ENCODE measurements at places on chromosomes 1 and 21.

- DNase-seq = no peak
These were observed 602 bp upstream of the CGN start for GRCh38 chr1:151510614-151510956.

- DNase-seq = no peak
These were observed 333.5 kb downstream of the RRAGC start for GRCh38 chr1:38526046-38526445.

- no peak for DNase-seq
These were observed 22.6 kb downstream of the PLEKHM2 start for GRCh38 chr1:15706751-15707150.

DNA sequence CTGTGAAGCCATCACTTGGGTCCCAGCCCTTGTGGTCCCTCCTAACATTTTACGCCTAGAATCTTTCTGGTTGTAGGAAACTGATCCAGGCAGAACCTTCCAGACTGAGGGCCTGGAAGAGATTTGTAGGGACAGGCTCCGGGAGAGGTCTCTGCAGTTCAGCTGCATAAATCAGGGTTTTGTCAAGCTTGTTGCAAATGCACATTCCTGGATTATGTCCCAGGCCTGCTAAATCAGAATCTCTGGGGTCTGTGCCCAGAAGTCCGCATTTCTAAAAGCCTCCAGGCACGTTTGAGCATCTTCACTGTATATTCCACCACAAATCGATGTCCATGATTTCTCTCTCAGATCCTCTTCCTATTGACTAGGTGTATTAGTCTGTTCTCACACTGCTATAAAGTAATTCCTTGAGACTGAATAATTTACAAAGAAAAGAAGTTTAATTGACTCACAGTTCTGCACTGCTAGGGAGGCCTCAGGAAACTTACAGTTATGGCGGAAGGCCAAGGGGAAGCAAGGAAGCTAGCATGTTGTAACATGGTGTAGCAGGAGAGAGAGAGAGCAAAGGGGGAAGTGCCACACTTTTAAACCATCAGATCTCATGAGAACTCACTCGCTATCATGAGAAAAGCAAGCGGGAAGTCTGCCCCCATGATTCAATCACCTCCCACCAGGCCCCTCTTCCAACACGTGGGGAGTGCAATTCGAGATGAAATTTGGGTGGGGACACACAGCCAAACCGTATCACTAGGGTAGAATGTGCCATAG is 1.2 kb upstream of the FHAD1 start:
- peak; percentile 63 for DNase-seq

DNA sequence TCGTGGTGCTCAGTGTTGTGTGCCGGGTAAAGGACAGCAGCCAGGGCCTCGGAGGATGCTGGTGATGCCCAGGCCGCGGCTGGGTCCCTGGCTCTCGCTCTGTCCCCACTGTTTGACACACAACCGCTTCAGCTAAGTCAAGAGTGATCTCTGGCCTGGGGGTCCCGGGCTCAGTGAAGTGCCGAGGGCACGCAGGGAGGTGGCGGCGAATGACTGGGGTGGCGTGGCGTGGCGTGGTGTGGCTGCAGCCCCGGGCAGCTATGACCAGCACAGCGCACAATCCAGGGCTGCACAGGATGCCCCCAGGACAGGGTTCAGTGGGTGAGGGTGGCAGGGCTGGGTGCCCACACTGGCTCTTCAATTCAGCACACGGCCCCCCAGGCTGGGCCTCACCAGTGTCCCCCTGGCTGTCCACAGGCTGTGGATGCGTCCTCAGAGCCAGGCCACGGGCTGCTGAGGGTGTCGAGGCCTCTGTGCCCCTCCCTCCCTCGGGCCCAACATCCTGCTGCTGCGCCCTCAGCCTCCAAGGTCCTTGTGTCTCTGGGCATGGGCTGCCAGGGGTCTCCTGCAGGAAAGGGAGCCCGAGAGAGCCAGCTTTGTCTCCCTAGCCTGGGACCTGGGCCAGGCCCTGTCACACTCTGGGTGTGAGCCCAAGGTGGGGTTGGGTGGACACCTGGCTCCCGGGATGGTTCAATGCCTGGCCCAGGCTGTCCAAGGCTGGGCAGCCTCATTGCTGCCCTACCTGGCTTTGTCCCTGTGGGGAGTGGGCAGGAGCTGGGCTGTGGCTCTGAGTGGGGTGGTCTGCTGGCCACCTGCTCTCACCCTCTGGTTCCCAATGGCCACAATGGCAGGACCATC is 12.0 kb upstream of the SKI start:
- no peak for DNase-seq

GRCh38 chr21:32007456-32007855 is 134.6 kb downstream of the HUNK start:
- no peak for DNase-seq

GRCh38 chr21:16262091-16262490 is 532.3 kb downstream of the USP25 start:
- no peak for DNase-seq

DNA sequence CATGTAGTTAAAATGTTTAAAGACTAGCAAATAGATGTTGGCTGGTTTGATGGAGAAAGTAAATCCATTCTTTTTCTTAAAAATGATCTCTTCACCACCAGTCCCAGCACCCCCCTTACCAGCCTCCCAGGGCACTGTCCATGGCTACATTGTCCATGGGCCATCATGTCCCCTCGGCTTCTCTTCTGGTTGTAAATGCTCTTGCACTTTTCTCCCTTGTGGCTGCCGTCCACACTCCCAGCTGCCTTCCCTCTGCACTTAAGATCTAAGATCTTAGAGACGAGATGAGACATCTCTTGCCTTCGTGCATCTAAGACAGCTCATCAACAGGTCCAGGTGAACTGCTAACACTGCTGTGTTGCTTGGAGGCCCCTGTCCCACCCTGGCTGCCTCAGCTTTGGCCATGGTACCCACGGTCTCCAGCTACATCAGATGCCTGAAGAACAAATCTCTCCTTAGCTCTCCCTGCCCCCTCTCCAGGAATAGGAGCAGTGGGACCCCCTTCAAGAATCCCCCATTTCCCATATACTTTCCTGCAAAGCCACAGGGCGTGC is 11.1 kb downstream of the CAPN2 start:
- no peak for DNase-seq

DNA sequence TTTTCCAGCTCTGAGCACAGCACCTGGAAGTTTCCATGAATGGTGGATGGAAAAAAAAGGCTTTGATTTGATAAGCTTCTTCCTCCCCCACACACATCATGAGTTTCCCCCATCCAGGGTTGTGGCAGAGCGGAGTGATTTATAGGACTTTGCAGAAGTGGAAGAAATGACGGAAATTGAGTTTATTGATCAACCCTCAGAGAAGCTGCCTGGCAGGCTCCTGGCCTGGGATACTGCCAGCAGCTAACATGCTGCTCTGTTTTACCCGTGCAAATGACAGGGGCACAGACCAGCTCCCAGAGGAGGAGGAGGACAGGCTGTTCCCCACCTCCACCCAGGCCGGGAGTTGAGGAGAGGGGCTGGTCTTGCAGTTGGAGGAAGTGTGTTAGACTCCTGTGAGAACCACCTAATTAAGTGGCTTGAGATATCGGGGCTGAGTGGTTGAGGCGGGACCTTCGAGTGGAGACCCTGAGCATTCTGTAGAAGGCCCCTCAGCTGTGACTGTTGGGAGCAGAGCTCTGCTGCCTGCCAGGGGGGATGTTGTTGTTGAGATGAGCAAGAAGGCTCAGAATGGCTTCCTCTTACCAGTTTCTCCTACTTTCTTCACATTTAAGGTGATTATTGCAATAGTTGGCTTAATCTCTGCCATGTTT is 21.8 kb downstream of the ADORA1 start:
- no peak for DNase-seq

- DNase-seq = no peak
These were observed 31.9 kb downstream of the PLPP3 start for GRCh38 chr1:56547473-56547872.

GRCh38 chr1:160091666-160092223 is 6.7 kb downstream of the IGSF8 start:
- DNase-seq = no peak

DNA sequence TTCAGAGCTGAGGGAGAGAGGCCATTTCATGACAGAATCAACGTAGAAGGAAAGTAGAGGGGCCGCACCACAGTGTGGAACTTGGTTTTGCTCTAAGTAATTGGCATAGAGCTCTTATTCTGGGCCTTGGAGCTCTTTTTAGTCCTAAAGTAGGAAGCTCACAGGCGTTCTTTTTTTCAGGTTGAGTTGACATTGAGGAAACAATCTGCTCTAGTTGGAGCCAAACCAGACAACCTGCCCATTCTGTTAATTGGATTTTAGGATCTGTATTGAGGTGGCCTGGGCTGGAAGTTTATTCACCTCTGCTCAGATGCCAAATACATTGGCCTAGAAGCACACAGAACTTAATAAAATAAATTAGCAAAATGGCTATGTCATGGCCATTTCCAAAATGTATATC is 1093.9 kb downstream of the ADGRL2 start:
- DNase-seq = no peak

GRCh38 chr1:221343607-221344006 is 398.3 kb downstream of the DUSP10 start:
- DNase-seq = no peak

- DNase-seq = no peak
These were observed 4.1 kb downstream of the C1orf74 start for GRCh38 chr1:209780268-209780667.

GRCh38 chr1:171155484-171155883 is 29.6 kb upstream of the FMO2 start:
- no peak for DNase-seq

GRCh38 chr1:65165269-65165993 is 17.4 kb downstream of the AK4 start:
- DNase-seq = peak; percentile 98

DNA sequence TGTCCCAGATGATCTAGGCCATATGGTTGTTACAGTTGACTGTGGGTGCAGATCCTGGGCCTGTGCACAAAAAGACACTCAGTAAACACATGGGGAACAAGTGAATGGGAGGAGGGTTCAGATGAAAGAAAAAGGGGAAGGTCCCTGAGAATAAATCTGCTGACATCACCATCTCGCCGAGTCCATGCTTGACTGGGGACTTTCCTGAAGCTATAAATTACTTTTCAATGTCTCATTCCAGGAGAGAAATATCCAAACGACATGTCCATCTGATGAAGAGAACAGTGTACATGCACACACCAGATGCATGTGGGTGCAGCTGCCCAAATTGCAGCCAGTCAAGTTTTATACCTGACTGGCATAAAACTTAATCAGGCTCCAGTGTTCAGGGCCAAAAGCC is 109.0 kb downstream of the HIVEP3 start:
- no peak for DNase-seq

- peak; percentile 62 for DNase-seq
These were observed 67.5 kb upstream of the CD1D start for GRCh38 chr1:158112994-158113758.

DNA sequence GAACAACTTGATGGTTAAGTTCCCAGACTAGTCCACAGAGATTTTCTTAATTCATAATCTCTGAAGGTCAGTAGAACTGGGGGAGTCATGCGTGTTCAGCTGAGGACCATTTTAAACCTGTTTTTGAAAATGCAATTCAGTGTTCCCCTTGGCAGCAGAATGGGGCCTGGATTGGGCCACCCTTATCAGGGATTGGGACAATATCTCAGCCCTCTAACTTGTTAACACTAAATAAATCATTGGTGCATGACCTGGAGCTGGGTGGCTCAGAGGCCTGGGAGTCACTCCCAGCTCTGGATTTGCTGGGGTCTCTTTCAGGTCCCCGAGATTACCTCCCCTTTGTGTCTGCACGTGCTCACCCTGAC is 55.3 kb downstream of the MRPS6 start:
- no peak for DNase-seq

- peak; percentile 72 for DNase-seq
These were observed 7.4 kb downstream of the WNT3A start for GRCh38 chr1:228013935-228014930.

DNA sequence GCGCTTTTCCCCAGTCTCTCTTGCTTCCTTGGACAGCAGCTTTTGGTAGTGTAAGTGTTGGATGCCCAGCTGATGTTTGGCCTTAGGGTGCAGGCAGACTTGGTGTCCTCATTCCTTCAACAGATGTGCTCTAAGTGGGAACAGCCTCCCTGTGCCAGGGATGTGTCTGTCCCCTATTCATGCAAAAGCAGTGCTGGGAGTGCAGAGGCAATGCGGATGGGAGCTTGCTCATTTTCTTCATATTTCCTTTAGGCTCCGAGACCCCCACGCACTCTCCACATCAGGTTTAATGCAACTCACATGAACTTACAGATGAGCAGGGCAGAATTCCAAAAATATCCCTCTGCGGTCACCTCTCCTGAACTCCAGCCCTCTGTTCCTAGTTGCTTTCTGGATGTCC is 96.1 kb downstream of the IER5 start:
- DNase-seq = no peak

DNA sequence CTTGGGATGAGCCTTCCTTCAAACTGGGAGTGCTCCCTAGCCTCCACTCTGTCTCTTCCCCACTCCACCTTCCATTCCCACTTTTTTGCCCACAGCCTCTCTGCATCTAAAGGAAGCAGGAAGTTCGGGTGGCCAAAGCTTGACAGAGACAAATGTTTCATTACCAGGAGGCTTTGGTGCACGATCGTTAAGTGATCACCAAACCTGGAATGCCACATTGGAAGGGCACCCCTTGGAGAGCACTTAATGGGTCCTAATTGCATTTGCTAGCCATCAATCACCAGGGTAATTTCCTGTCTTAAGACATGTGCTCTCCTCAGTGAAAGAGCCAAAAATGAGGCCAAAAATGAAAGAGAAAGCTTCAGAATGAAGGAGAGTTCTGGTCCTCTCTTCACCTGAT is 206.5 kb downstream of the TNR start:
- no peak for DNase-seq

DNA sequence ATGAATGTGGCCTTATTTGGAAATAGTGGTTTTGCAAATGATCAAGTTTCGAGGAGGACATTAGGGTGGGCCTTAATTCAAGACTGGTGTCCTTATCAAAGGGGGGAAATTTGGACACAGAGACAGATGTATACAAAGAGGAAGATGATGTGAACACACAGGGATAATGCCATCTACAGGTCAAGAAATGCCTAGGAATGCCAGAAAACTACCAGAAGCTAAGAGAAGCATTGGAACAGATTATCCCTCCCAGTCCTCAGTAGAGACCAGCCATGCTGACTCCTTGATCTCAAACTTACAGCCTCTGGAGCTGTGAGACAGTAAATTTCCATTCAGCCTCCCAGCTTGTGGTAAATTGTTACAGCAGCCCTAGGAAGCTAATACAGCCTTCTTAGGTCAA is 151.4 kb downstream of the PTGER3 start:
- peak; percentile 64 for DNase-seq

DNA sequence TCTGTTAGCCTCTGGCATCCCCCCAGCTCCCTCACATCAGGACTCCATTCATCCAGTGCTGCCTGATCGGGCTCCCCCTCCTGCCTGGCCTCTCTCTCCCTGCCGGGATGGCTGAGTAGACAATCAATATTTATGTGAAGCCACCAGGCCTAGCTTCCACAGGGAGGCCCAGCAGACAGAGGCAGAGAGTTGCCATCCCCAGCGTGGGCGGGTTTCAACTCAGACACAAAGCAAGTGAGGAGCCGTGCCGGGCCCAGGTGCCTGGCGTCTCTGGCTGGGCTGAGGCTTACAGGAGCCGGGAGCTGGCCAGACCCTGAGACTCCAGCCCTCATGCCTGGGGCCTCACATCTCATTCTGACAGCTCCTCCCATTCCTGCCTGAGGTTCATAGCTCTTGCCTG is 34.5 kb upstream of the ATP2B4 start:
- DNase-seq = no peak

GRCh38 chr1:27071049-27071416 is 58.4 kb upstream of the TENT5B start:
- DNase-seq = no peak

Data from hematopoietic multipotent progenitor cell treated with erythropoietin and hydrocortisone succinate and interleukin-3 and kit ligand, for 4 days (in vitro differentiated cells).